ENCODE measurements at places on chromosomes 1 and 21.

- no peak for DNase-seq
Measured at GRCh38 chr1:192814805-192815204, 6.0 kb downstream of the RGS2 start.

GRCh38 chr1:218351391-218352074 is 6.4 kb downstream of the TGFB2 start:
- DNase-seq, result no peak

DNA sequence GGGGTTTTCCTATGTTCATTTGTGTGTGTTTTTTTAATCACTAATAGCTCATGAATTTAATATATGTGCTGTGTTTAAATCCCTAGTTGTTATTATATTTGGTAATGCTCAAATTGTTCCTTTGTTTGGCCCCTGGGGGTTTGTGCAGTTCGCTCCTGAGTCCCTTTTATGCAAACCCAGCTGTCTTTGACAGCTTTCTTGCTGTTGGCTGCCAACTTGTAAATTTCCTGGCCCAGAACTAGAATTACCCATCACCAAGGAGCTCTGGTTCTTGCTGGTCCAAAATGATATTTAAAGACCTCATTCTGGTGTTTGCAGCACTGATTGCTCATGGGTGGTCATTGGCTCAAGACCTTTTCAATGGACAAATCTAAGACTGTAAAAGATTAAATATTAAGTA is 39.6 kb upstream of the PGBD5 start:
- no peak for DNase-seq

DNA sequence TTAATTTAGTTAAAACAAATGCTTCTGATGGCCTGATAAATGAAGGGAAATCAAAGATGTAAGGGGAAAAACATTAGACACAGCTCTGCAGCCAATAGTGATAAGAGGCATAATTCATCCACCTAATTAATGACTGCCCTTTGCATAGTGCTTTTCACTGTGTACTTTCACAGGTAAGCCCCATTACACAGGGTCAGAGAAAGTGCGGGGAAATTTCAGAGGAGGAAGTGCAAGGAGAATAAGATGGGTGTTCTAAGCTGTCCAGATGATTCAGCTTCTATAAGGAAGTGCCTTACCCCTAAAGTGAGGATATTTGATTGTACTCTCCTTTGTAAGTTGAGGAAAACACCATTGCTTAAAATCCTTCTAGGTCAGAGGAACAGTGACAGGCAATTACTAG is 88.0 kb downstream of the NR5A2 start:
- DNase-seq, result no peak

GRCh38 chr1:221522529-221522940 is 219.4 kb downstream of the DUSP10 start:
- DNase-seq, result no peak

DNA sequence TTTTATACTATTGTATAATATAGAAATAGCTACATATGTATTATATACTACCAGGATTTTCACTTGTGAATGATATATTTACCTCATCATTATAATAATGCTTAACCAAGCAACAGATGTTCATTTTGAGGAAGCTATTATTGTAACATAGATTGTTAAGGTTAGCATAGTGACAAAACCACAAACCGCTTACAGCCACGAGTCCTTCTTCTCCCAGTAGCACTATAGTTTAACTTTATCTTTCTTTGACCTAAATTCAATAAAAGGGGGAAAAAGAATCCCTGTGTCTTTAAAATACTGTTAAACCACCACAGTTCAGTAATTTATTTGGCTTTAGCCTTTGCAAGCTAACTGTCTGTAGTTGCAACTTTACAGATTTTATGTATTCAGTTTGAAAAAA is 1039.4 kb upstream of the B3GALT2 start:
- peak; percentile 12 for DNase-seq

GRCh38 chr1:194268839-194269238 is 1082.4 kb upstream of the B3GALT2 start:
- no peak for DNase-seq

GRCh38 chr1:113552244-113552643 is 161.9 kb downstream of the MAGI3 start:
- DNase-seq, result no peak

GRCh38 chr1:153541641-153542590 is 1.2 kb upstream of the S100A5 start:
- no peak for DNase-seq

GRCh38 chr1:16043521-16043920 is at the start of gene CLCNKB:
Gene CLCNKB, plus strand, starts transcription at chr1:16043782. Its CDS starts 711 bp downstream, at chr1:16044493.
- no peak for DNase-seq

DNA sequence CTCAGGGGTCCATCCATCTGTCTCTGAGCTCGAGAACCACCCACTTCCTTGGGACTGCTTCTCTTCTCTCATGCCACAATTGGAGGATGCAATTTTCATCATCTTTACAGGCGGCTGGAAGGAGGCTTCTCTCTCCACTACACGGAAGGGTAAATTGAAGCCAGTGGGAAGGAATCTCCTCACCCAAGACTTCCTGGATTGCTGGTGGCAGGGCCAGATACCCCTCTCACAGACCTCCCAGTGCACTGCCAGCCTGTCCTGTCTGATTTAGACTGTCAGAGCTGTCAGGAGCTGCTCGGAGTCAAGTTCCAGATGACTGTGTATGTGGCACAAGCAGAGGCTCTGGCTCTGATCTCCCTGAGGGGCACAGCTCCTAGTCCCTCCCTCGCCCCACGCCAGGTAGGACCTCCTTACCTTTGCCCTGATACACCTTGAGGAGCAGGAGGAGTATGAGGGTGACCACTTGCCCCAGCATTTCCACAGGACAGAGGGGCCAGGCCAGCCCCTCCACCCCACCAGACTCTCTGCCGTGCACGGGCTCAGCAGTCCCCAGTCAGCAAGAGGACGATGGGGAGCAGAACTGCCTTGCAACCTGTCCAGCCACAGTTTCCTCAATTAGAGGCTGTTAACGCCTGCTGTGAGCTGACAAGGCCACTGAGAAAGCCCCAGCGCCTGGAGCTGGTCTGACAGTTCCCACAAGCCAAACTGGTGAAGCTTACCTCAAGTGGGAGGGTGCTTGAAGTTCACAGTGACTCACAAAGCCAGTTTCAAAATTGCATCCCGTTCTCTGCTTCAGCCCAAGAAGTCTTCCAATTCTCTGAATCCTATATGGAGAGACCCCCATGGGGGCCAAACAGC is at the start of gene CD244:
TSS of gene CD244 (minus strand) at position 685 of the 858 bp plus-strand sequence. CDS start at position 475, 210 bp downstream.
- peak; percentile 49 for DNase-seq
